ENCODE measurements at places on chromosomes 11 and 22.

DNA sequence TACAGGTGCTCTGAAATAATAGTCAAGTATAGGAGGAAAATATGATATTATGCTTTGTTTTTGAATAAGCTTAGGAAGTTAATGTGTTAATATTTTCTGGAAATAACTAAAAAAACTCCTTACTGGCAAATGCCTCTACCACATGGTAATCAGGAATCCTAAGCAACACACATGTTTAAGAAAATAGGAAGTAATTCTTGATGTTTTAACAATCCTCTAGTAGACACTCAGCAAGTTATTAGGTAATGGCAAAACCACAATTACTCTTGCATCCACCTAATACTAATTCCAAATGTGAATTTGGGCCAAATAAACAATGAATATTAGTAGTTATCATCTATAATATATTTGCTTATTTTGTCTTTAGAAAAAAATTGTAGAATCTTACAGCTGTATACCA is 53.6 kb downstream of the SLC35F2 start:
- no peak for DNase-seq

DNA sequence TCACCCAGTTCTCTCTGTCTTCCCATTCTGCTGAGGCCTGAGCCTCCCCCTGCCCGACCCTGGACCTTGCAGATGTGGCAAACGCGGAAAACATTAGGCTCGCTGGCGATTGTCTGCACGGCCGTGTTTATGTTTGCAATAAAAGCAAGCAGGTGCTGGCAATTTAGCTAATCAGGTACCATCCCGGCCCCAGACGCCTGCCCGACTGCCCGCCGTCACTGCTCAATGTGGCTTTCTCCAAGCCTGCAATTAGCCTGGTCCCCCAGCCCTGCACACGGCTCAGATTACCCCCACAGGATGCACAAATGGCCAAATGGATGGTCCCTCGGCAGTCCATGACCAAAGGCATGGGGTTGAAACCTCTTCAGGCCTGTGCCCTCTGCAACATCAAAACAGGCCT is 259.7 kb downstream of the MN1 start:
- DNase-seq: no peak

- no peak for DNase-seq
These were observed 44.6 kb downstream of the SERGEF start for GRCh38 chr11:17968206-17968605.

- DNase-seq: no peak
These were observed 1314.0 kb downstream of the JRKL start for GRCh38 chr11:97703851-97704250.

DNA sequence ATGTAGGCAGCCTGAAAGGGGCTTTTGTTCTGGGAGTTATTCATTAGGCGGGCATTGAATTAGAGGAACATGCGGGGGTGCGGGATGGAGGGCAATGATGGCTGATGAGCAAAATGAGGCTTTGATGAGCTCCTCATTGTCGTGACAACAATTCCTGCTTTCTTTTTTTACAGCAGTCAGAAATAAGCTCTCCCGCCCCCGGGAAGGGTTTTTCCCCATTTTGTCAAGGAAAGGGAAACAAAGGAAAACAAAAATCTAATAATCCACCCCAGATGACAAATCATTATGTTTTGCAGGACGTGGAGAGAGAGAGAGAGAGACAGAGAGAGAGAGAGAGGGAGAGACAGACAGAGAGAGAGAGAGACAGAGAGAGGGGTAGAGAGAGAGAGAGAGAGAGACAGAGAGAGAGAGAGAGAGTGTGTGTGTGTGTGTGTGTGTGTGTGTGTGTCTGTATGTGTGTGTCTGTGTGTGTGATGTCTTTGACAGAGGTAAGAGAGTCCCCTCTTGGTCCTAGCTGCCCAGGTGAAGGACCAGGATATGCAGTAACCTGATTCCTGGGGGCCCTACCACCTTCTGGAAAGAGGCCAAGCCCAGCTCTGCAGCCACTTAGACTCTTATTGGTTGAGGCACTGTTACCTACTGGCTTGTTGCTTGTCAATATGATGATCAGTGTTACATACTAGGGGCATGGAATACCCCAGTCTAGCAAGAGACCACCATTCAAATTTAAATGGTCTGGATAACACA is 46.7 kb upstream of the PARVA start:
- no peak for DNase-seq

GRCh38 chr11:46918083-46918787 is at the start of gene LRP4:
LRP4 (minus strand) TSS chr11:46918550; CDS start chr11:46918379, 171 bp downstream.
- no peak for DNase-seq

DNA sequence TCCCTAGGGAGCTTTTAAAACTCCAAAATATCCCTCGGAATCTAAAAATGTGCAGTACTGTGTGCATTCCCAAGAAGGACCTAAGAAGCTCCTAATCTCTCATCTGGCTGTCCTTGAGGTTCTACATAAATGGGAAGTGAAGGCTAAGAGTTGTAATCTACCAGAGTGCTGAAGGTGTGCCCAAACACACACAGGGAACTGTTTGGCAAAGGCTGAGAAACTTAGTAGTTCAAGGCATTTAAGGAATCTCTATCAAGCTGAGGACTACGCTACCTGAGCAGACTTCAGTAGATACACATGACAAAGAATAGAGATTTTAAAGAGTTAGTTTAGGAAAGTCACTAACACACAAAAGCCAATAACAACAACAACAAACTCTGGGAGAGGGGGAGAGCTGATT is 71.1 kb downstream of the TTC28 start:
- no peak for DNase-seq

DNA sequence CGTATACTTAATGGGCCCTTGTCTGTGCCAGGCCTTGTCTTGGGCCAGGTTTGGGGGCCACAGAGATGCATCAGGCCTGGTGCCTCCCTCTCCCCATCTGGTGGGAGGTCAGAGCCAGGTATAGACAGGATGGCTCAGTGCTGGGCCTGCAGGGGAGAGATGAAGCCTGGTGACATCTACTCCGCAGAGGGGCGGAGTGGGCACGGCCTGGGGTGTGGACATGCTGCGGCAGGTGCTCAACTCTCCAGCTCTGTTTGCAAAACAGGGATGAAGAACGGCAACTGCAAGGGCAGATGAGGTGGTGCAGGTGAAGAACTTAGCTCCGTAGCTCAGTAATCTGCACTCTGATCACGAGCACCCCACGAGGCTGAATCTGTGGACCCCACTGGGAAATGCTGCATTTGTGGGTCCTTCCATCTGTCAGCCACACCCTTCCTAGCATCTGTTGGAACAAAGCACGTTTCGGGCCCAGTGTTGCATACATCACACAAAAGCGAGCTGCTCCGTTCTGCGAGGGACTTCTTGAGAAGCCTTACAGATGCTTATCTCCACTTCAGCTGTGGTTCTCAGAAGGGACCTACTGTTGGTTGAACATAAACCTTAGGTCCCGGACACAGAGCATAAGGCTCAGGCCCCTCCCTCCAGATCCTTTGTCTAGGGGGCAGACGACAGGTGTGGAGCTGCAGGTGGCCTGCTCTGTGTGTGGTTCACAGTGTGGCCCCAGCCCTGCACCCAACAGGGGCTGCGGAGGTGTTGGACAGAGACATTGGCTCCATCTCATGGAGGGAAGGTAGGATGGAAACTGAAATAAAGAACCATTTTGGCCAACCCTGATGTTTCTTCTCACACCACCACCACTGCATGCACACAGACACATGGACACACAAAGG is 78.3 kb downstream of the LRRC32 start:
- DNase-seq: no peak

GRCh38 chr22:17703811-17704210 is 65.3 kb downstream of the BCL2L13 start:
- no peak for DNase-seq

DNA sequence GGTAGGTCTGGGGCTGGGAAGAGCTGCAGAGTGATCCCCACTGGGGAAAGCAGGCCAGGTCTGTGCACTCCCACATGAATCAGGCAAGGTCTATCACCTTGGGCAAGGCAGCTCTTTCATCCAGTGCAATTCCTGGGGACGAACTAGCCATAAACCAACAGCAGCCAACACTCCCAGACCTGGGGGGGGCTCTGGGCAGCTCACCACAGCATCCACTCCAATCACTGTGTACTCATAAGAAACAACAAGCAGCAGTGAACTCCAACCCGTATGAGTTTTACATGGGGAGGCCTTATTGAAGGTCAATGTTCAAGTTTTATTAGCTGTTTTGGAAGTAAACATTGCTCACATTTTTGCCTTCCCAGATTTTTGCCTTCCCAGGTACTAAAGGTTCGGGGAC is 157.4 kb upstream of the NAV2 start:
- DNase-seq: no peak
